ENCODE measurements at places on chromosomes 7 and 10. TPM values are rescaled to one million over a fixed set of nuclear protein-coding genes. Genes with fewer than 3 reads are reported as not detected.

Gene CHAT
- total RNA-seq = not detected

Gene CHRM2
- not detected for total RNA-seq

GRCh38 chr10:4623200-4623599 is 202.8 kb upstream of the AKR1E2 start:
- H3K4me1 ChIP-seq = no peaks in the 10 kb centered on the region
- H3K4me3 ChIP-seq = no peak overlapping the region
- DNase-seq = no peak
- H3K27me3 ChIP-seq = no peaks in the 10 kb centered on the region
- H3K36me3 ChIP-seq = no peaks in the 10 kb centered on the region

- no peak overlapping the region for H3K27ac ChIP-seq
- H3K27me3 ChIP-seq = no peaks in the 10 kb centered on the region
- H3K36me3 ChIP-seq = no peaks in the 10 kb centered on the region
- no peak overlapping the region for H3K4me3 ChIP-seq
- no peaks in the 10 kb centered on the region for H3K4me1 ChIP-seq
Measured at GRCh38 chr7:90972906-90973550, 291.2 kb upstream of the FZD1 start.

DNA sequence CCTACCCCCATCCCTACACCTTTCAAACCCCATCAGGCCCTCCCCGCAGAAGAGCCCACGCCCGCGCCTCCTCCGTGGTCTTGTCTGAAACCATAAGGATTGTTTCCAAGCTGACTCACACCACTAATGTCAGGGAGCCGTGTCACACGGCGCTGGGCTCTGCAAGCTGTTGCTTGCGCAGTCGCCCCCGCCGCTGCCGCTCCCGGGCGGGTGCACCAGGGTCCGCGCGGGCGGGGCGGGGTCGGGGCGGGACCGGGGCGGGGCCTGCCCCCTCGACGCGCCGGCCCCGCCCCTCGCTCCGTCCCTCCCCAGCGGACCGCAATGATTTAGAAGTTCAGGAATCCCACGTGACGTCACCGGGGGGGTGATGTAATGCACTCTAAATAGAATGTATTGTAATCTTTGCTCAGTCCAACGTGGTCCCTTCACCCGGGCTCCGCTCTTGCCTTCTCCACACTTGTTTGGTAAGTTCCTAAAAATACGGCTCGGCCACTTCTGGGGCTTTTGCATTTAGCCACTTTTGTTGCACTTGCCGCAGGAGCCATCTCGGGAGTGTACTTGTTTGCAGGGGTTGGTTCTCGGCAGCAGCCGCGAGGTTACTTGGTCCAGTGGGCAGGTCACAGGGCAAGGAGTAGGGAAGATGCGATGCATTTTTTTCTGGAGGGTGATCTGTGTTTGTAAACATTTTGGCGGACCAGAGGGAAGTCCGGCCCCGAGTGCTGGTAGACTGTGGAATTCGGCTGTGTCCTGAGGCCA is 3.2 kb upstream of the CREB5 start:
- H3K27ac ChIP-seq = peak overlapping the region; percentile 75
- no peaks in the 10 kb centered on the region for H3K27me3 ChIP-seq
- peak; percentile 96 for DNase-seq
- no peaks in the 10 kb centered on the region for H3K4me1 ChIP-seq

GRCh38 chr7:99693427-99694200 is 13.8 kb upstream of the CYP3A5 start:
- H3K36me3 ChIP-seq = peaks cover 4% of the 10 kb centered on the region
- no peaks in the 10 kb centered on the region for H3K4me1 ChIP-seq
- H3K27ac ChIP-seq = no peak overlapping the region
- H3K4me3 ChIP-seq = no peak overlapping the region

DNA sequence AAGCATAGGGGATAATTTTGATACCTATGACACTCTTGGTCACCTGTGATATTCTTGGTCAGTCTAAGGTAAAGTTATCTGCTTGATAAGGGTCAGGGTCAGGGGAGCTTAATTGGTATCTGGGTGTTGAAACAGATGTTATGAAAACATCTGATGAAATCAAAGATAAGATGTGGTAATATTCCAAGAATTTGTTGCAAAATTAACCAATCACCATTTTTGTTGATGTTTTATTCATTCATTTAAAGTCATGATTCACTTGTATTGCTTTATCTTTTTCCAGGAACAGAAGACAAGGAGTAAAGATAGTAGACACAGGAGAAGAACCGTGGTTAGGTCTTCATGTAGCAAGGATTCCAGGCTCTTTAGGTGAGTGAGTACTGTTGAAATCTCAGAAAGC is 103.1 kb downstream of the SEMA3C start:
- no peaks in the 10 kb centered on the region for H3K36me3 ChIP-seq
- no peaks in the 10 kb centered on the region for H3K4me1 ChIP-seq
- no peaks in the 10 kb centered on the region for H3K27me3 ChIP-seq
- H3K4me3 ChIP-seq = no peak overlapping the region
- DNase-seq = no peak

Gene FOXP2
- 18.0 TPM for total RNA-seq

- no peak overlapping the region for H3K4me3 ChIP-seq
- H3K27ac ChIP-seq = no peak overlapping the region
- H3K36me3 ChIP-seq = no peaks in the 10 kb centered on the region
- DNase-seq = no peak
- no peaks in the 10 kb centered on the region for H3K4me1 ChIP-seq
Measured at GRCh38 chr10:120318862-120319261, 138.2 kb upstream of the PLPP4 start.

GRCh38 chr10:101397140-101397539 is 43.2 kb downstream of the BTRC start:
- no peak for DNase-seq
- H3K27me3 ChIP-seq = no peaks in the 10 kb centered on the region
- no peak overlapping the region for H3K27ac ChIP-seq

DNA sequence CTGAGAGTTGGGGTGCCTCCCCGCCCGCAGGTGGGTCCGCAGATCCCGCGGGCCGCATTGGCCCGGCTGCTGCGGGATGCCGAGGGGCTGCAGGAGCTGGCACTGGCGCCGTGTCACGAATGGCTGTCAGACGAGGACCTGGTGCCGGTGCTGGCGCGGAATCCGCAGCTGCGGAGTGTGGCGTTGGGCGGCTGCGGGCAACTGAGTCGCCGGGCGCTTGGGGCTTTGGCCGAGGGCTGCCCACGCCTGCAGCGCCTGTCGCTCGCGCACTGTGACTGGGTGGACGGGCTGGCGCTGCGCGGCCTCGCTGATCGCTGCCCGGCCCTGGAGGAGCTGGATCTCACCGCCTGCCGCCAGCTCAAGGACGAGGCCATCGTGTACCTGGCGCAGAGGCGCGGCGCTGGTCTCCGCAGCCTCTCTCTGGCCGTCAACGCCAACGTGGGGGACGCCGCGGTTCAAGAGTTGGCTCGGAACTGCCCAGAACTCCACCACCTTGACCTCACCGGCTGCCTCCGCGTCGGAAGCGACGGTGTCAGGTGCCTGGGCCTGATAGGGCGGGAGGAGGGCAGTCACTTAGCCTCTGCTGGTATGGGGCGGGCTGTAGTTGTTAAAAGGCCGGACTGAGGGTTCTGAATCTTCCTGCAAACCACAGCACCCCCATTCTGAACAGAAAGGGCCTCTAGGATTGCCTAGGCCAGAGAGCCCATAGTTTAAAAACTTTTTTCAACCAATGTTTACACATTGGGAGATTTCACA is 1.3 kb downstream of the FBXL15 start:
- H3K27me3 ChIP-seq = peaks cover 21% of the 10 kb centered on the region
- no peak for DNase-seq
- H3K4me1 ChIP-seq = peaks cover 66% of the 10 kb centered on the region
- H3K27ac ChIP-seq = peak overlapping the region; percentile 87
